ENCODE measurements at places on chromosomes 6 and 20. TPM values are rescaled to one million over a fixed set of nuclear protein-coding genes. Genes with fewer than 3 reads are reported as not detected.

The SLC22A23 gene
- 53.5 TPM for total RNA-seq

The IFT52 gene
- total RNA-seq = 37.4 TPM

The TMEM170B gene
- 1.6 TPM for total RNA-seq

The ZNF334 gene
- 0.22 TPM for total RNA-seq

The WFDC13 gene
- not detected for total RNA-seq

The CCN2 gene
- total RNA-seq = 256 TPM

The SOX18 gene
- 17.7 TPM for total RNA-seq

The TBCC gene
- 37.0 TPM for total RNA-seq

The RSPH9 gene
- total RNA-seq = 0.17 TPM
